Stimulated activated CD4-positive, alpha-beta T cell treated with anti-CD3 and anti-CD28 coated beads, TNF-alpha, amount 100 ng/mL, for 24 hours (primary cell): ENCODE measurements at places on chromosomes 5 and 9.

- DNase-seq: no peak
Measured at GRCh38 chr5:148205044-148205806, 2.4 kb downstream of the SPINK6 start.

DNA sequence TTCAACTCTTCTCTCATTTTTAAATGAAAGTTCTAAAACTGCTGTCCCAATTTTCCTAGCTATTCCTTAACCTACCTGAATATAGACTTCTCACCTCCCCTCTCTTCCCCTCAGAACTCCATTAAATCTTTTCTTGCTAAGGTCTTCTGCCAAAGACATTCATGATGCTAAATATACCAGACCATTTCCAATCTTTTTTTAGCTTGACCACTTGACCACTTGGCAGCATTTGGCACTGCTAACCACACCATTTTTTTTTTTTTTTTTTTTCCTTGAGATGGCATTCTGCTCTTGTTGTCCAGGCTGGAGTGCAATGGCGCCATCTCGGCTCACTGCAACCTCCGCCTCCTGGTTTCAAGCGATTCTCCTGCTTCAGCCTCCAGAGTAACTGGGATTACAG, 3.6 kb upstream of the ZNF131 start:
- DNase-seq: no peak

- no peak for DNase-seq
Measured at GRCh38 chr5:179300581-179301180, 44.6 kb downstream of the ADAMTS2 start.

DNA sequence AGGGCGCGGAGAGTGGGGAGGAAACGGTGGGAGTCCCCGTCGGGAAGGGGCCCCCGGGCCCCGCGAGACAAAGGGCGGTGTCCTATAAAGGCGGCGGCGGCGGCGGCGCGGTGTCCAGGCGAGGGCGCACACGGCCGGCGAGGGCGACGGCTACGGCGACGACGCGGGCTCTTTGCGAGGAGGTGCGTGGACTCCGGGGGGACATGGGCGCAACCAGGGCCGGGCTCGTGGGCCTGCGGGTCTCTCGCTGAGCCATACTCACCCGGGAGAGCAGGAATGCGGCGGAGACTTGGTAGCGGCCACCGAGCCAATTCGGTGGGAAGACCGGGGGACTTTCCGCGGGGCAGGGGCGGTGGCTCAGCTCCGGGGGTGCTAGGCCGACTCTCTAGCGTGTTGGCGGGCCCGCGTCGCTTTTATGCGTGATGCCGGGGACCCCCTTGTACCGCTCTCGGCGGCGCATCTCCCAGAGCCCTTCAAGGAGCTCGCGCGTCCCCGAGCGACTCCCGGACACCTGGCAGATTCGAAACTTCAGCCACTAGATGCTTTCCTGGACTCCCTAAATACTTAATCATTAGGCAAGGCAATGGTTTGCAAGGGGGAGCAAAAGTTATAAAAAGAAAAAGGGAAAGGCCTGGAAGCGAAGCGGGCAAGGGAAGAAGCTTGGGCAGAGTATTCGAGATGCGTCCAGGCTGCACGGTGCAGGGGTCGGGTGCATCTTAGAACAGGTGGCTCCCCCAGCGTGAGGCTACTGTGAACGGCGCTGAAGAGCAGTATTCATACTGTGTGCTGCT, 5.9 kb upstream of the TAL2 start:
- peak; percentile 7 for DNase-seq

DNA sequence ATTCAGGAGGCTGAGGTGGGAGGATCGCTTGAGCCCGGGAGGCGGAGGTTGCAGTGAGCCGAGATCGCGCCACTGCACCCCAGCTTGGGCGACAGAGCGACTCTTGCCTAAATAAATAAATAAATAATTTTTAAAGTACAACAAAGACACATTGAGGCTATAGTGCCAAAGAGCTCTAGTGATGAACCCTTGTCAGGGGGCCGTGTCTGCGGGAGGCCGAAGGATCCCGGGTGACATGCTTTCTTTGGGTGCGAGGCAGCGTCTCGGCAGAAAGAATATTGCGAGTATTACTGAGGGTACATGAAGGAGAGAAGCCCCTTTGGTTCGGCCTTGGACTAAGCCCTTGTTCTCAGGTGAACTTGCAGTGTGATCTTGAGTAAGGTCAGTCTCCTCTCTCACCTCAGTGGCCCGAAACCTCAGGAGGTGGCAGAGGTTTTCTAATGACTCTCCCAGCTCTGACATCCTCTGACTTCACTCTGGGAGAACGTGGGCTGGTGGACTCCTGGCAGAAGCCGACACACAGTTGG, 397 bp upstream of the RECK start:
- DNase-seq: no peak

DNA sequence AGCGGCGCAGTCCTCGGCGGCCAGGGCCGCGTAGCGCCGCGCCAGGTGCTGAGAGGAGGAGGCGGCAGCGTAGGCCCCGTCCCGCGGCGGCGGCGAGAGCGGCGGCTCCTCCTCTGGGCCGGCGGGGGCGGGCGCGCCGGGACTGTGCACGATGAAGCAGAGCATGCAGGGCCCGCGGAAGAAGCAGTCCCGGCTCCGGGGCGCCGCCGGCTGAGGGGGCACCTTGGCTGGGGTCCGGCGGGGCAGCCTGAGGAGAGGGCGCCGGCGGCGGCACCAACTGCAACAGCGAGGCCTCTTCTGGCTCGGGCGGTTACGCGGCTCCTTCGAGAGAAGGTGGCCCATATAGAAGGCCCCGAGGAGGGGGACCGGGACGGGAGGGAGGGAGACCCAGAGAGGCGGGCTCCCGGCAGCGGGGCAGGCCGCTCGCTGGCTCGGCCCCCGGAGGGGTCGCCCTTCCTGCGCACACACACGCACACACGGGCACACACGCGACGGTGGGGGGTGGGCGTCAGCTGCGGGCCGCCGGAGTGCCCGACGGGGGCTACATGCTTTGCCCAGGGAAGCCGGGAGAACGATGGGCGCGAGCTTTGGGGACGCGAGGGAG, 446 bp downstream of the FBXL17 start:
- DNase-seq: peak; percentile 55

GRCh38 chr5:133883916-133884315, 84.5 kb downstream of the C5orf15 start:
- DNase-seq: no peak

DNA sequence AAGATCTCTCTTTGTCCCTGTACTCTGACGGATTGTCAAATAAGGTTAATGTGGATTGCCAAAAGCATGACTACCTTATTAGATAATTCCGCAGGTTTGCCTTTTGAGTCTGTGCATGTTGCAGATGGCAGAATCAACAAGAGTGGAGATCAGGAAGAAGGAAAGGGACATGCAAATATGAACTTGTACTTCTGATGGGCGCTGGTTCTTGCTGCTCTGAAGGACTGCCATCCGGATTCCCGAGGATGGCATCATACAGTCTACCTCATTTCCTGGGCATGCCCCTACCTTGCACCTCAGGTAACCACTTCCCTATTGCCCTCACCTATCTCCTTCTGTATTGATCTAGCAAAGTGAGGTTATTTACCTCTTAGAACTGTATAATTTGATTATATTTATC, 504.2 kb downstream of the ACTL7B start:
- no peak for DNase-seq
